GF-D8 (cell line): ENCODE measurements at places on chromosomes 13 and 19.

DNA sequence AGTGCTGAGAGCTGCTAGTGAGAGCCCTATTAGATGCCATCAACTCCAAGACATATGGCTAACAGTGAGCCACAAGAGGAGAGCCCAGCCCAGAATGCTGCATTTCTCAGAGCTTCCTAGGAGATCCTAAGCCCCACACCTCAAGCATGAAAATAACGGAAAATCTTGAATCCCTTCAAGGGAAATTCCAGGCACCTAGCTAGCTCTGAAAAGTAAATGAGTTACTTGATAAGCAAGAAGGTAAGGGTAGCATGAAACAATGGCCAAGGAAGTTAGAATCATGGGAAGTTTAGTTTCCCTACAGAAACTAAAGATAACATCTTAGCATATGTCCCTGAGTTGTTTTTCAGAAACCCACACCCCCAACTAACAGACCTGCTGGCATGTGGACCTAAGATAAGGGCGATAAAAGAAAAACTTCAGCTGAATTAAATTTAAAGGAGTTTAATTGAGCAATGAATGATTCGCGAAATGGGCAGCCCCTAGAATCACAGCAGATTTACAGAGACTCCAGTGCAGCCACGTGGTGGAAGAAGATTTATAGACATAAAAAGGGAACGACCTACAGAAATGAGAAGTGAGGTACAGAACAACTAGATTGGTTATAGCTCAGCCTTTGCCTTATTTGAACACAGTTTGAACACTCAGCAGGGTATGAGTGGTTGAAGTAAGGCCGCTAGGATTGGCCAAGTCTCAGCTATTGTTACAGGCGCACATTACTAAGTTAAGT lies 301.3 kb upstream of the DACH1 start:
- no peak for DNase-seq

DNA sequence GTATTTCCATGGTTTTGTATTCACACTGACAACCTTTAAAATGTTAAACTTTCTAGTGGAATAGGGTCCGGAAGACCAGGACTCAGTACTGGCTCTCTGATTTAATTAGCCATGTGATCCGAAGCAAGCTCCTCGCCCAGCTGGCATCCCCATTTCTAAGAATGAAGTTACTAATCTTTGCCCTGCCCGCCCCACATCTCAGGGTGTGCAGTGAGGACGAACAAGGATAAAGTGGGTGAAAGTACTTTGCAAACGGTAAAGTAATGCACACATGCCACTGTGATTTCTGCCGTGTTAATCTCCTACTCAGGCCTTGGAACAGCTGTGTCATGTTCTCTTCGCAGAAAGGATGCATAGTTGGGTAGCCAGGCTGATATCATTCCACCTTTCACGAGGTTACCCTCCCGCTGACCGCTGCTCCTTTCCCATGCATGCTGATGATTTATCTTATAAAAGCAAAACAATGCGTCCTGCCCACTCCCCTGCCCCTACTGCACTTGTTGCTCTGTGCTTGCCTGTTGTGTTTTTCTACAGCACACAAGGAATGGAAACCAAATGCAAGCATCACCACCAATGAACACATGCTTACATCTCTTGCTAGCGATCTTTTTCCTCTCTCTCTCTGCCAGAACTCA lies 539.0 kb downstream of the EFNB2 start:
- no peak for DNase-seq

- no peak for DNase-seq
Observed at GRCh38 chr13:111356795-111357194, 36.4 kb downstream of the TEX29 start.

DNA sequence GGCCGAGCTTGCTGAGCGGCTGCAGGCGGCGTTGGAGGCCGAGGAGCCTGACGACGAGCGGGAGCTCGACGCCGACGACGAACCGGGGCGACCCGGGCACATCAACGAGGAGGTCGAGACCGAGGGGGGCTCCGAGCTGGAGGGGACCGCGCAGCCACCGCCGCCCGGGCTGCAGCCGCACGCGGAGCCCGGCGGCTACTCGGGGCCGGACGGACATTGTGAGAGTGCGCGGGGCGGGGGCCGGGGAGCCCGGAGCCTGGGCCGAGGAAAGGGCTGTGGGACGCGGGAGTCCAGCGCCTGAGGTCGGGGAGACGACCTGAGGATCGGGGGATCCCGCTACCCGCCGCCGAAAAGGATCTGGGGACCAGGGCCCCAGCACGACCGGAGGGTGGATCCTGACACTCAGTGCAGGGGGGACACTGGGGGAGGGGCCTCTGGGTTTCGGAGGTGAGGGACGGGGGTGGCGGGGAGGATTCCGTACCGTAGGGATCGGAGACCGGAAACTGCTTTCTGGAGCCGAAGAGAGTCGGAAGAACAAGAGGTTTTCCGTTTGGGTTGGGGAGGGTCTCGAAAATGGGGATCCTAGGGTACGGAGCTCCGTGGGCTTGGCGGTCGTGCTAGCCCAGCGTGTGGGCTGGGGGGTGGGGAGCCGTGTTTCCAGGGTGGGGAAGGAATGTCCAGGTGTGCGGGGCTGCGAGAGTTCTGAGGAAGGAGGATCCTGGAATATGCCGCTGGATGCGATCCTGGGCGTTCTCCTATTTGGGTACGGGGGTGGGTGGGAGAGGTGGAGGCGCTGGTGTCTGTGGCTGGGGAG lies 616 bp downstream of the HNRNPUL1 start:
- DNase-seq = no peak

GRCh38 chr19:10390652-10391286 lies 10.4 kb upstream of the TYK2 start:
- no peak for DNase-seq

DNA sequence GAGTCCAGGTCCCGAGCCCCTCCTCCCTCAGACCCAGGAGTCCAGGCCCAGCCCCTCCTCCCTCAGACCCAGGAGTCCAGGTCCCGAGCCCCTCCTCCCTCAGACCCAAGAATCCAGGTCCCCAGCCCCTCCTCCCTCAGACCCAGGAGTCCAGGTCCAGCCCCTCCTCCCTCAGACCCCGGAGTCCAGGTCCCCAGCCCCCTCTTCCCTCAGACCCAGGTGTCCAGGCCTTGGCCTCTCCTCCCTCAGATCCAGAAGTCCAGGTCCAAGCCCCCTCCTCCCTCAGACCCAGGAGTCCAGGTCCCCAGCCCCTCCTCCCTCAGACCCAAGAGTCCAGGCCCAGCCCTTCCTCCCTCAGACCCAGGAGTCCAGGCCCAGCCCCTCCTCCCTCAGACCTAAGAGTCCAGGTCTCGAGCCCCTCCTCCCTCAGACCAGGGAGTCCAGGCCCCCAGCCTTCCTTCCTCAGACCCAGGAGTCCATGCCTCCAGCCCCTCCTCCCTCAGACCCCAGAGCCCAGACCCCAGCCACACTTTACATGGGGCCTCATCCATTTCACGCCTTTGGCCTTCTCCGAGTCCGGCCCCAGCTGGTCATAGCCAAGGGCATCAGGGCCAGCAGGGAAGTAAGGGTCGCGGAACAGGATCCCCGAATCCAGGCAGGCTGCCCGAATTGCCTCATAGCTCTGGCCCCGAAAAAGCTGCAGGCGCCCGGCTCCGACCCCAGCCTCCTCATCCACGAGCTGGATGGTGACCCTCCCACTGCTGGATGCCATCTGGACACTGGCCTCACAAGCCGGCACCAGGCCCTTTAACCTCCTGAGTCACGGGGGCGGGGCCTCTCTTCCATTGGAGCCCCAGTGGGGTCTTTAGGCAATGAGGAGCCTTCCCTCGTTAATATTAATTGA lies 628 bp downstream of the CAPN12 start:
- no peak for DNase-seq

GRCh38 chr19:15015946-15016542 lies 33.2 kb upstream of the CASP14 start:
- DNase-seq = no peak

- no peak for DNase-seq
Observed at GRCh38 chr13:43953370-43953769, 73.7 kb downstream of the LACC1 start.

DNA sequence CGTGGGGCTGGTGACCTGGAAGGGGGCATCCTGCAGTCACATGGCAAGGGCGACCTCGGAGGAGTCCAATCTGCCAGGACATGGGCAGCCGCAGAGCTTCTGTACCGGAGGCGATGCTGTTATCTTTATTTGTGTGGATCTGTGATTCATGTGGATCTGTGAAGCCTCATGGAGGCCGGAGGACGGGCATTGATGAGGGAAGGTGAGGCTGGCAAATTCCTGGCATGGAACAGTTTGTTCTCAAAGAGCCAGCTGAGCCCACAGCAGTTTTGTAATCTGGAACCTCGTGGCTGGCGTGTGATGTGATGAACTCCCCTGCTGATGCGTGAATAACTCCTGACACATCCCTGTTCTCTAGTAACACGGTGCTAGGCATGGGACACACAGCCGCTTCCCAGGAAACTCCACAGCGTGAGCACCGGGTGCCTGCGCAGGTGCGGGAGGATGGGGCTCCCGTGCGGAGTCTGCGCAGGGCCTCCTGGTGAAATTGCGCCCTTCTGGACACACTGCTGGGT lies 40.4 kb downstream of the ATP11A start:
- no peak for DNase-seq

- no peak for DNase-seq
Observed at GRCh38 chr13:34748073-34748472, 194.0 kb upstream of the NBEA start.

DNA sequence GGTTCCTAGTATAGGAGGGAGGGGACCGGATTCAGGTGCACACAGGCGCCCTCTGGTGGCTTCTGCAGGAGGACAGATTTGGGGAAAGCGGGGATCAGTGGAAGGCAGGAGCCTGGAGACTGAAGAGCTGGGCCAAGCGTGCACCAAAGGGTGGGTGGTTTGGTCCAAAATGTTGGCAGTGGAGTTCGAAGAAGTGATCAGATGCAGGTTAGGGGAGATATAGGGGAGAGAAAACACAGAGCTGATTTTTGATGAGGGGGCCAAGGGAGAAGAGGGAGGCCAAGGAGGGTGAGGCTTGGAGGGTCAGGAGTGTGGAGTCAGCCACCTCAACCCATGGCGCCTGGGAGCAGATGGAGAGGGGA lies 6.8 kb upstream of the CARM1 start:
- DNase-seq = peak; percentile 21

DNA sequence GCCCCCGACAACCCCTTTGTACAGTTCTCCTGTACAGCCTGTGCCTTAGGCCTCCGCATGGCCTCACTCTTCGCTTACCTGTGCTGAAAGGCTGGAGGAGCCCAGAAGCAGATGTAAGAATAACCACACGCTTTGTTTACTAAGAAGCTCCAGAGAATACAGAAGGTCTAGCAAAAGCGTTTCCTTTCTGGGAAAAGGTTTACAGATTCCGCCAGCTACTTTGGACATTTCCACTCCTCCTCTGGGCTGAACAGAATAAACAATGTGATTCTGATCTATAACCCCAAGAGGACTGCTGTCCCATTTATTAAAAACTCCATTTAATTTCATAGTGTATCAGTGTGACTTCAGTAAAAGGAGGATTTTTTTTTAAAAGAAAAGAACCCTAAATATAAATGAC lies 339.2 kb downstream of the DNAJC15 start:
- DNase-seq = no peak

GRCh38 chr13:60441761-60442160 lies 44.7 kb downstream of the TDRD3 start:
- DNase-seq = no peak

DNA sequence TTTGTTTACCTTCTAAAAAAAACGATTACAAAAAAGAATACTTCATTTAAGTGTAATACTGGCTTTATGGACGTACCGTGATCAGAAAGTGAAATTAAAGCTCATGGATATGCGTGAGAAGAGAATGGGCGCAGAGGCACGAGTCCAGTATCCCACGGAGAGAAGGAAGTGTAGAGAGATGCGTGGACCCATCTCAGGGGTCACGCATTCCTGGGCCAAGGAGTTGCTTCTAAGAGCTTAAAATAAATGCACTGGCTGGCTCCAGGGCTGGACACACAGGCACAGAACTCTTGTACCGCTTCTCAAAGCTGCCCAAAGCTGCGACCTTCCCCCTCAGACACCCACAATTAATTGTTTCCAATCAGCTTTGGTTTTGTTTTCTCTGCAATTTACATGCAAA lies 8.7 kb upstream of the SPC24 start:
- DNase-seq = no peak

DNA sequence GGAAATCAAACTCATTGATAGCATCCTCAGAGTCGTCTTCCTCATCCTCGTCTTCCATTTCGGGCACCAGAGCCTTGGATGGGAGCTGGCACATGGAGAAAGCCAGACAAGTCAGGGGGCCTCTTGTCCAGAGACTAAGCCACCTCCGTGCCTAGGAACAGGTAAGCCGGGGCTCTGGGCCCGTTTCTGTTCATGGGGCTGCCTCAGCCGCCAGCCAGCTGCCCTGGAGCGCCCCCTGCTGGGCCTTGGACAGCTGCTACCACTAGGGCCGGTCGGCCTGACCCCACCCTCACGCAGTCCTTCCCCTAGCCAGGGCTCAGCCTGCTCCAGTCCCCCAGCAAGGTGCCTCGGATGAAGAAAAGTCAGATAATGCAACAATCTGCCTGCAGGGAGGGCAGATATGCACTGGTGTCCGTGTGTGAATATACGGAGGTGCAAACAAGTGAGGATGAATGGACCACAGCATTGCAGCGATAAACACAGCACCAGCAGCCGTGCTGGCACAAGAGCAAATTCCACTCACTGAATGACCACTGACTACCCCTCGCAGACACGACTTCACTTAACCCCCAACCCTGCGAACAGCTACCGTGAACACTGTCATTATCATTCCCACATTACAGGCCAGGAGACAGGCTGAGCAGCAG lies 11.9 kb upstream of the PRKD2 start:
- no peak for DNase-seq

DNA sequence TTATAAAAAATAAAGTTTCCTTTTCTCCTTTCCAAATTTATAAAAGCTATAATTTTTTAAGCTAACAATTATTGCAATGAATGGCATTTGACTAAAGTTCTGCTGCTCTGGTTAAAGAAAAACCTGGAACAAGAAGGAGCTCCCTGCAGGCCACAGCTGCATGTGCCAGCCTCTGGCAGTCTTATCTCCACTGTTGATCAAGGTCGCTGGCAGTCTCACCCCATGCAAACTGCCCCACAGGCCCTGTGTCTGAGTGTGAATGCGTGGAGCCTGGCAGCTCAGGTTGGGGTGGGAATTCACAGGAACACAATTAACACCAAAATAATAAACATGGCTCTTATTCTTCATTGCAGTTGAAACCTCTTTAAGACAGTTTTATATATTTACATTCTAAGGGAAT lies 30.2 kb upstream of the FREM2 start:
- DNase-seq = no peak

DNA sequence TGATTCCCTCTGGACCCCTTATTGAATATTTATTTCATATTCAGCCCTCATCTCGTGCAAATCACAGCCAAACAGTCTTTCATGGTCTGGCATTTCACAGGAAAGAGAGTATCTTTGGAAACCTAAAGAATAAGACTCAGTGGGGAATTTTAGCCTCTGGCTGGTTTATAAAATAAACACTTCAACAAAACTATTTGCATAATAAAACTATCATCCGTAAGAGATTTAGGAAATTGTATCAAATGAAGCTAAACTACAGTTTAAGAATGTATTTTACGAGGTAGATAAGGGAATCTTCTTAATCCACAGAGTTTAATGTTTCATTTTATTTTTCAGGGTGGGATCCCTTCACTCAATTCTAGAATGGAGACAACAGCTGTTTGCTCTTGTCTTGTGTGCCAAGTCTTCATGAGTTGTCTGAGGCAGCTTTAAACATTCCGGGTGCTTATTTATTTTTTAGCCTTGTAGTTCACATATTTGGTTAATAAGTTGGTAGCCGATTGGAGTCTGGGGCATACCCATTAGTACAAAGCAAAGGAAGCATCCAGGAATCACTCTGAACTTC lies 634.4 kb upstream of the KLF12 start:
- no peak for DNase-seq
